ENCODE measurements at places on chromosomes 1 and 21.

DNA sequence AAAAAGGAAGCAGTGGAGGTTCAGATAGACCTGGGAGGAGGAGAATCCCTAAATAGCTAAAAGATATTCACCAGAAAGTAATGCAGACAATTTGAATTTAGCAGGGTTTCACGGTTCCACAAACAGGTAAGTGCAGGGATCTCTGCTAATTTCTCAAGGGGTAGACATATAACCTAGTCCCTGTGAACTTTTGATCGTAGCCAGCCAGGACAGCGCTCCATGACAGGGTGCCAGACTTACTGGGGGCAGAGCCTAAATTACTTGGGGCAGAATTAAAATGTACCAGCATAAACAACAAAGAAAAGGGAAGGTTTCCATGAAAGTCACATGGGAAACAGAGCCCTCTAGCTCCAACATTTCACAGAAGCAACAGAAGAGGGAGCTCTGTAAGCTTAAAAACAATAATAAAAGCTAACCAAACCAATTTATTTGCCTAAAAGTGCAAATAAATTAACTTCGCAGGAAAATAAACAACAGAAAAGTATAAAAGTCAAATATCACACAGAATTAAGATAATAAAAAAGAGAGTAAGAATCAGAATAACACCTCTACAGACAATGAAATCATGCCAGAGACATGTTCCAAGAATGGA lies 198.3 kb downstream of the DUSP10 start:
- DNase-seq: no peak

GRCh38 chr1:207004931-207005830 lies 27.4 kb downstream of the C1orf116 start:
- no peak for DNase-seq

- no peak for DNase-seq
Measured at GRCh38 chr1:46528297-46528955, 23.0 kb downstream of the KNCN start.

DNA sequence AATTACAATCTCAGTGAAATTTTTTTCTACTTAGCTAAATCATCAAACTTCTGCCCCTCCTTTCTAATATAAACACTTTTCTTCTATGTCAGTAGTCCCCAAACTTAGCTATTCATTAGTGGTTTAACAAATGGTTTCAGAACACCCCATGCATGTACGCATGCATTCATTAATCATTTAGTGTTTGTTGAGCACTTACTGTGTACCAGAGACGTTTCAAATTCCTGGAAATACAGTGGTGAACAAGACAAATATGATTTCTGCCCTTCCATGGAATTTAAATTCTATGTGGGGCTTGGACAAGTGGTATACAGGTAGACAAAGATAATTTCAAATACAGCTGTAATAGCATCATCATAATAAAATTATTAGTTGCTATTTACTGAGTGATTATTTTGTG lies 1.5 kb downstream of the ZBTB40 start:
- no peak for DNase-seq

DNA sequence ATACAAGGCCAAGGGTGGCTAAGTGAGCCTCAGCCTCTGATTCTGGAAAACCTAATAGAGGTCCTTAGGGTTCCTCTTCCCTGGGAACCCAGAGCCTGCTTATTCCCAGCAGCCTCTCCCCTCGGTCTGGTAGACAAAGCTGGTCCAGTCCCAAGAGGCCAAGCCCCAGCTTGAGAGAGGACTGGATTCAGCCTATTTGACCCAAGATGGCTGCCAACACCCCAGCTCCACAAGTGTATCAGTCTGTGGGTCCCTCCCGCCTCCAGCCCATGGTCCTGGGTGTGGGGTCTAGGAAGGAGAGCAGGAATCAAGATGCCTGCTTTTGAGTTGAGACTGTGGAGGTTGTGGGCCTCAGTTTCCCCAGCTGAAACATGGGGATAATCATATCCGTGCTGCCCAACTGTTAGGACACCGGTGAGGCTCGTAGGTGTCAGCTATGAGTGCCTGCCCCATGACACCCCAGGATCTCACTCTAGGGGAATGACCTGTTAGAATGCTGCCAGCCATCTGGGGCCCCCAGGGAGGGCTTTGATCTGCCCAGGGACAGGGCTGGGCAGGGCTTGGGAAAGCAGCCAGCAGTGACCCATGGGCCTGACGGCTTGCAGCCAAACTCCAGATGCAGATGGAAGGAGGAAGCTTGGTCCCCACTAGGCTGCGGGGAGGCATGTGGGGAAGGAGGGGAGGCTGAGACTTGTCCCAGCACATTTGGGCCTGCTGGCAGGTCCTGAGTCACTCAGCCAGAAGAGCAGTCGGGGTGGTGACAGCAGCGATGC lies 45.4 kb downstream of the NUAK2 start:
- no peak for DNase-seq

DNA sequence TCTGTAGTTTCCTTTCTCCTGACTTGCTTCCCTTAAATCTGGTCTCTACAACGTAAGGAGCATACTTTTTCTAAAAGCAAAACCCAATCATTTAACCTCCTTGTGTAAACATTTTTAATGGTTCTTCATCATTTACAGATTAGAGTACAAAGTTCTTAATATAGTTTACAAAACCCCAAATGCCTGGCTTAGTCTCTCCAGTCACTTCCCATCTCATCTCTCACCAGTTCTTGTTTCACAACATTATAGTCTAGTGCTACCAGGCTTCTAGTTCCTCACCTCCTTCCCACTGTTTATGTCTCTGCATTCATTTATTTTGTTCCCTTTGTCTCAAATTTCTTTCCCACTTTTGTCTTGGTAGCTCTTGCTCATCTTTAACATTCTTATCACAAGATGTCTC lies 168.4 kb downstream of the FASLG start:
- no peak for DNase-seq

DNA sequence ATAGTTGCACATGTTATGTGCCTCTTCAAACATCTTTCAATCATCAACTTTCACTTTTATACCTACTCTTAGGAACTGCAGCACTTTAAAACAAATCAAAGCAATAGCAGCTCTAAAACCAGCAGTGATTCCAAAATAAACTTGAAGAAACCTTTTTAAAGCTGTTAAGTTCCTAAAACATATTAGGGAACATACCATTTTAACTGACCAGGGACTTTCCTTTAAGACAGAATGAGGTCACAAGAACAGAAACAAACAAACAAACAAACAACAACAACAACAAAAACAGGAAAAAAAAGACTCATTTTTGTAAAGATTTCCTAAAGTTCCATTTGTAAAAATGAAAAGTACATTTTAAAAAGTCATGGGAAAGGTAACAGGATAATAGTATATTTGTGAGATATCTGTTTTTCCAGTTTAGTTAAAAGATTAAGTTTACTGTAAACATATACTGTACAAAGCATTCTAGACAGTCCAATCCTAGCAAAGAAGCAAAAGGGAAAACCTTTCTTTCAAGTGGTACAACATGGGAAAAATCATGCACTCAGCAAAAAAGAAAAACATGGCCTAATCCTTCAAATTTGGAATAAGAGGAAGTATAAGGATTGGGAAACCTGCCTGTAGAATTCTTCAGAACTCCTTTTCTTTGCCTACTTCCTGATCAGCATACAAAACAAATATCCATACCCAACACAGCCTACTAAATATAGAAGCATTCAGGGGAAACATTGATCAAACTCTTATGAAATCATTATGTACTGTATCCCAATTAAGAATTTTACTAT lies 45.5 kb downstream of the EPS15 start:
- no peak for DNase-seq

- no peak for DNase-seq
Measured at GRCh38 chr1:21966247-21967000, 10.4 kb upstream of the CELA3B start.

DNA sequence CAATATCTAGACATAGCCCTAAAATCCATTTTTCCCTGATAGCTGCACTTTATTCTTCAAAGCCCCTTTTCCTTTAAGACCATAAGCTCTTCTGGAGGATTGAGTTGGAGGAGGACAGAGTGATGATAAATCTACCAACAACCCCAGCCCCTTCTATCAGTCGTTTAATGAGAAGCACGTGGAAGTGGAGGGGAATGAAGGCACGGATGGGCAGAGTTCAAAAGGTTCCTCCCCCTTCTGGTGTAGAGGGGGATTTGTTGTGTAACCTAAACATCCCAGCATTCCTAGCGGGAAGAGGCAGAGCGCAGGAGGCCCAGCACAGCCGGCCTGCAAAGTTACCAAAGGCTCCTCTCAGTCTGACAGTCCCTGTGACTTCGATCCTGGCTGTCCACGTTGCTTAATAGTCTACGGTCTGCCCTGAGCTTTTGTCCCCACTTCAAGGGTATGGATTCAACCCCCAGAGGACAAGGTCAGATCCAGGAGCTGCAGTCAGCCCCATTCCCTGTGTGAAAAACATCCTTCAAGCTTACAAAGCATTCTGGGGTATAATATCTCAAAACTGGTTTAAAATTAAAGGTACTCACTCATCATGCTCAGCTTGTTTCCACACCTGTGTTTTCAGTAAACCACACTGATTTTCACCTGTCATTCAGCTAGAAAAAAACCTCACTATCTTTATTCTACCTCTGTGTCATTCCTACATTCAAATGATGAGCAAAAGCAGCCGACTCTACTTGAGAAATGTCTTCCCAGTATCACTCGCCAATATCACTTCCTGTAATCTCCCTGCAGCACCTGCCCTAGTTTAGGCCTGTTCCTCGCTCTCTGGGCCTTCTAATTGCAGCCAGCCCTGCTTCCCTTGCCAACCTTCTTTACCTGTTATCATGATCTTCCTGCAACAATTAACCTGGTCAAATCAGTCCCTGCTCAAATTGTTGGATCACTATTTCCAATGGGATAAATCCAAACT lies 117.9 kb downstream of the PLPP3 start:
- no peak for DNase-seq

DNA sequence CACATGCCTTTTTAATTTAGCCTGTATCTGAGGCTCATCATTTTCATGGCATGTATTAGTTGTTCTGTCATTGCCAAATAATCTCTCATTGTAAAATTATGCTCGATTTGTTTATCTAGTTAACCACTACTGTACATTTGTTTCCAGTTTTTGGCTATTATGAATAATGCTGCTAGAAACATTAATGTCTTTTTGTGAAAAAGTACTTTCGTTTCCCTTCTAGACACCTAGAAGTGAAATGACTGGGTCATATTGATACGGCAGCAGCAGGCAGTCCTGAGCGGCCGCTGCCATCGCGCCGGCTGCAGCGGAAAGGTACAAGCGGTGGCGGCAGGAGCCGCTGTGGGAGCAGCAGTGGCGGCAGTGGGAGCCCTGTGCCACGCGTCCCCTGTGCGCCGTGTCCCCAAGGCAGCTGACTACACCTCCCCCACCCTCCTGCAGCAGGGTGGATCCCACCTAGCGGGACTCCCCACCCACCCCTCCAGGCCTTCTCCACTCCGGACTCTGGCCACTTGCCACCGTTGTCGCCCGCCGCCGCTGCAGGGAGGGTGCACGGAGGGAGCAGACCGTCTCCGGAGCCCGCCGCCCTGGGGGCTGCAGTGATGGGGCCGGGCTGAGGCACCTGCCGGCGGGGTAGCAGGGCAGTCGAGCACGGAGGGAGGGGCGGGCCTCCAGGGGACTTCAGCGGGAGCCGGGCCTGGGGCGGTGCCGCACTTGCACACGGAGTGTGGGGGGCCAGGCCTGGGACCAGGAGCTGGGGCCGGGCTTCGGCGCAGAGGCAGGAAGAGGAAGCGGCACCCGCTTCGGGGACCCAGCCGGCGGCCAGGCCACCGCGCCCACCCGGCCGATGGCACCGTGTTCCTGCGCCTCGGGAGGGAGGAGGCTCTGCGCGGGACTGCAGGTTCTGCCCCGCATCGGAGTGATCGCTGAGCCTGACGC lies 66.8 kb upstream of the RGS7 start:
- no peak for DNase-seq

- no peak for DNase-seq
Measured at GRCh38 chr21:39318091-39318959, 4.9 kb upstream of the BRWD1 start.

GRCh38 chr1:206831650-206832049 lies 33.8 kb upstream of the IL20 start:
- DNase-seq: no peak

GRCh38 chr21:34313116-34313515 lies 50.7 kb upstream of the KCNE2 start:
- no peak for DNase-seq

DNA sequence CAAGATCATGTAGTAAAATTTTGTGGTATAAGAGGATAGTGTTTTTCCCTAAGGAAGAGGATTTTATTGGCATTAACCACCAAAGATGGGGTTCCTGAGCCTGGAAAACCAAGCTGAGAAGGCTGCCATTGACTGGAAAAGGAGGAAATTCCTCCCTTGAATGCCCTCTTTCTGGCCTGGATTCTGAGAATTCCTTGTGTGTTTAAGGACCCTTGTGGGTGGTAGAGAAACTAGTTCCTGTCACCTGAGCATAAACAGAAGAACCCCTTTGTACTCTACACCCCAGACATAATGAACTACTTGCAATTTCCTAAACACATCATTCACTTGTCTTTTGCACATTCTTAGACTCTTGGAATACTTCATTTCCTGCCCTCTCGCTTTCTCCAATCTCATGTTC lies 33.1 kb upstream of the CEP350 start:
- no peak for DNase-seq

GRCh38 chr1:7331926-7332535 lies 439.1 kb upstream of the VAMP3 start:
- DNase-seq: no peak

DNA sequence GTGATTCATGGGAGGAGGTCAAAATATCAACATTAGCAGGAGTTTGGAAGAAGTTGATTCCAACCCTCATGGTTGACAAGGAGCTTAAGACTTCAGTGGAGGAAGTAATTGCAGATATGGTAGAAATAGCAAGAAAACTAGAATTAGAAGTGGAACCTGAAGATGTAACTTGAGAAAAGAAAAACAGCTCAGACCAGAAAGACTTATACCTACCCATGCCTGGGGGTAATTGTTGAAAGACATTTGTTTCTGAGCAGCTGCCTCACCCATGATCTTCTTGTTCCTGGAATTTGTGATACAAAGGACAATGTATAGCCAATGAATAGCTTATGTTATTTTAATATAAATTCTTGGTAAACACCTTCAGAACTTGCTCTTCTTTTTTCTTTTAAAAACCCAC lies 128.6 kb downstream of the LRIG2 start:
- no peak for DNase-seq

DNA sequence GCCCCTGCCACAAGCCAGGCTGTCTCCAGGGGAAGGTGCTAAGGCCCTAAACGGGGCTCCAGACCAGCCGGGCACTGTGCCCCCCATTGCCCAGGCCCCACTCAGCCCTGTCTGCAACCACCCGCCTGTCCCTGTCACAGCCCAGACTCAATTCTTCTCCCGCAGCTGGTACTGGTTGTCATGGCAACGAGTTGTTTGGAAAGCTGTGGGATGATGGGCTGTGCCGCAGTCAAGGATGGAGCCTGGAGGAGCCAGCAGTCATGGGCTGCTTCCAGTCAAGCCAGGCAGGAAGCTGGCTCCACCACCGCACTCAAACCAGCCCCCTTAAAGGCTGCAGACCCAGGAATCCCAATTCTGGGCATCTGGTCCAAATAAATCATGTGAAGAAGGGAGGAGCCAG lies 4.2 kb downstream of the SPOCD1 start:
- DNase-seq: no peak

Data from SIG-M5 (cell line).